Foreskin fibroblast (primary cell): ENCODE measurements at places on chromosomes 1 and 21.

DNA sequence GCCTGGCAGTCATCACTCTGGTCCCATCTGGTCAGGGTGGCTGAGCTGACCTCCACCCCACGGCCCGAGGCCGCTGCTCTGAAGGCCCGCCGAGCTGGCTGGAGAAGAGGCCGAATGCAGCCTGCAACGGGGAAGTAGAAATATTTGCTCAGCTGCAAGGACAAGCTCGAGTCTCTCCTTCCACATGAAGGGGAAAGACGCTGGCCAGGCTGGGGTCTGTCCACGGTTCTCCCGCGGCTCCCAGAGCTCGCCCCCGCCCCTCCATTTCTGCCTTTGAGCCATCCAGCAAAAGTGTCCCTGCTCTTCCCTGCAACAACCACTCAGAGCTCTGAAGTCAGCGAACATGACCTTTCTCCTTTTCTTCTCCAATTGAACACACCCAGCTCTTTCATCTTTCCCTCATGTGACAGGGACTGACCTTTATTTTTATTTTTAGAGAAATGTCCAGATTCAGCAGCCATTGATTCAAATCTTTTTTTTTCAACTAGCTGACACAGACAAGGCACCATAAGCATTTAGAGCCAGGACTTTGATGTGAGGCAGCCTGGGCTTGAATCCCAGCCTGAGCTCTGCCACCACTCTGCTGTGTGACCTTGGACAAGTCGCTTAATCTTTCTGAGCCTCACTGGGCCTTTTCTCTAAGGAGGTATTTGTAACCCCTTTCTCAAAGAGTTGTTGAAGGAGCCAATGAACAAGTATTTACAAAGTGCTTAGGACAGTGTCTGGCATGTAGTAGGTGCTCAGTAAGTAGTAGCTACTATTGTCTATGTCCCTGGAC is 149.3 kb upstream of the WNT4 start:
- no peak for DNase-seq

DNA sequence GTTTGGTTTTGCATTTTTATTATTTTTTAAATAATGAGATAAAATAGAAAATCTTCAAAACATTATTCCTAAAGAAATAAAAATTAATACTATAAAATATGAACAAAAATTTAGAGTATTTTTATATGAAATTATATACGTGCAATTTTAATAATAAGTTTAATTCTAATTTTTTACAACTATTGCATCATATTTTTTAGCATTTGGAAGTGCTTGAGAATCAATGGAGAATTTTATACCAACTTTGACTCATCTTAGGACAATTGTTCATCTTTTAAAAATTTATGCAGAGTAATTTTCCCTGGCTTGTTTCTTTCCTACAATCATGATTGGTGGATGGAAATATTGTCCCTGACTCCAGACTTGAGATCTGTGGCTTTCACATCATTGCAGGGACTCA is 362.5 kb downstream of the MRPL39 start:
- no peak for DNase-seq

DNA sequence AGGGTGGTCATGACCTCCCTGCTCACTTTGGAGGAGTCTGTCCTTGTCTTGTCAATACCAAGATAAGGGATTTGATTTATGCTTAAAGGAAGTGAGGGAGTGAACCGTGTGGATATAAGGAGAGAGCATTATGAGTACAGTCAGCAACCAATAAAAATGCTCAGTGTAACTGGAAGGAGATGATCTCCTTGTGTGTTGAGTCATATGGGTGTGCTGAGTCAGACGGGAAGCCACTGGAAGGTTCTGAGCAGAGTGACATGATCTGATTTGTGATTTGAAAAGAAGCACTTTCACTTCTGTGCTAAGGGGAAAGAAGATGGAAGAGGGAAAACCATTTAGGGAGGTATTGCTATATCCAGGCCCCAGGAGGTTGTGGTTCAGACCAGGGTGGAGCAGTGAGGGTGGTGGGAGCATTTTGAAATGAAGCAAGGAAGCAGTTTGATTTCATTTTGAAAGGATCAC is 2.5 kb upstream of the BCL10 start:
- peak; percentile 94 for DNase-seq

DNA sequence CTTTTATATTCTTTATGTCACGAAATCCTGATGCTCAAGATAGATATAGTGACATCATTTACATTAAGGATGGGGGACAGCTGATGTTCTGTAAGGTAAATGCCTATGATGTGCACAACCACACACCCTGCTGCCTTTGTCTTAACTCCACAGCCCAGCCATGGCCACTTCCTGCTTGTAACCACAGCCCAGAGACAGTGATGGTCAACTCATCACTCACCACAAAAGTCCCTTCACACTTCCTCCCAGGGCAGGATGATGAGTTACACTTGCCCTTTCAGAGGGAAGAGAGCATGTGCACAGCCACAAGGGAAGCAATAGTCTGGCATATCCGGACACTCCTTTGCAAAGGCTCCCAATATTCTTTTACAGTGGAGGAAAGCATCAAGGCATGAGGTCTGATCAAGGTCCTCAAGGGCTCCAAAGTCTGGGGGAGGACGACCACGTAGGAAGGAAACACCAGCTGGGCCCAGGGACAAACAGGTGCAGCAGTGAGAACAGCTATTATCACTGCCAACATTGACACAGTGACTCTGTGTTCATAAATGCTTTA is 53.8 kb downstream of the PLPP3 start:
- peak; percentile 66 for DNase-seq

- no peak for DNase-seq
These were observed 81.6 kb downstream of the MATN1 start for GRCh38 chr1:30641572-30642353.

GRCh38 chr1:161092621-161093028 is 3.3 kb upstream of the NECTIN4 start:
- DNase-seq = peak; percentile 48

- no peak for DNase-seq
These were observed 17.2 kb downstream of the KAZN start for GRCh38 chr1:14615549-14616218.
